ENCODE measurements at places on chromosomes 7 and 10.

DNA sequence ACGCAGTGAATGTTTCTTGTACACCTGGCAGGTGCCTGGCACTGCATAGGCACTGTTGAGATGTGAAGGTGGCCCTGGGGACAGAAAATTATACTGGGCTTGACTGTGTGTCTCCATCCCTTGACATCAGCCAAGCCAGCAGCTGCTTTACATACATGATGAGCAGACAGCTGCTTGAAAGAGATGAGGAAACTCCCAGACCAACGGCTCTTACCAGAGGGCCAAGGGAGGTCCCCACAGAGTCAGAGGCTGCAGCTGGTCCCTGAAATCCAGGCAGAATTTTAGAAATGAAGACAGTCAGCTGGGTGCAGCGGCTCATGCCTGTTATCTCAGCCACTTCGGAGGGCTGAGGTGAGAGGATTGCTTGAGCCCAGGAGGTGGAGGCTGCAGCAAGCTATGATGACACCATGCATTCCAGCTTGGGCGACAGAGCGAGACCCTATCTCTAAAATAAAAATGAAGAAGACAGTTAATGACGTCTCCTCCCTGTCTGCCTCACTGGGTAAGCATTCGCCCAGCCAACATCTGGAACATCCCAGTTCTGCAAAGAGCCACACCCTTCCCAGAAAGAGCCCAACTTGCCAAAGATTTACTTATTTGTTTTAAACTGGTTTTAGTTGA, 17.6 kb downstream of the LIMK1 start:
- DNase-seq, result no peak

- no peak for DNase-seq
These were observed 13.1 kb downstream of the SDHAF3 start for GRCh38 chr7:97130417-97131139.

DNA sequence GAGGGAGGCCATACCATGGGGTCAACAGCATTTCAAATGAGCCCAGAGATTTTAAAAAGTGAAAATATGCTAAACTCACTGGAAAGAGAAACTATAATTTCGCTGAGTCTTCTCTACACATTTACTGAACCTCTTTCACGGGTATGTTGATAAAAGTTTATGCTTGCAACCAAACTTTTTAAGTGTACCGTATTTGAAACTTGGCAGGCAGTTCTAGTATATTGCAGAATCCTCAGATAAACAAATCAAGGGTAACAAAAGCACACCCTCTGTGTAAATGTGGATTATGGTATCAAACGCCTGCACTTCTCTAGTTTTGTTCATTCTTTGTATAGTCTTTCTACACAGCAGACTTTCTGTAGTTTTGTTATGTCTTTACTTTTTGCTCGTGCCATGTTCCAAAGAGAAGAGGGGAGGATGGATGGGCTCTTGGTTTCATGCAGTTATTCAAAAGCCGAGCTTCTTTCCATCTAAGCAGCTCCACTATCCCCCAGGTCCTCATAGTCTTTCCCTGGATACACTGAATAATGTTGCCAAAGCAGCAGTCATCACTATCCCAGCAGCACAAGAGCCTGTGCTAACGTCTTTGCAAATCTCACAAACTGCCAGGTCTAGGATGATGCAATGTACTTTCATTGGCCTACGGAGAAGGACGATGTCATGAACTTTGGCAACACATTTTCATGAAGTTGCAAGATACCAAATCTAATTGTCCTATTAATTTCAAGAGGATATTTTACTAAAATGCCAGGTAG, 131.2 kb downstream of the MPP7 start:
- no peak for DNase-seq

DNA sequence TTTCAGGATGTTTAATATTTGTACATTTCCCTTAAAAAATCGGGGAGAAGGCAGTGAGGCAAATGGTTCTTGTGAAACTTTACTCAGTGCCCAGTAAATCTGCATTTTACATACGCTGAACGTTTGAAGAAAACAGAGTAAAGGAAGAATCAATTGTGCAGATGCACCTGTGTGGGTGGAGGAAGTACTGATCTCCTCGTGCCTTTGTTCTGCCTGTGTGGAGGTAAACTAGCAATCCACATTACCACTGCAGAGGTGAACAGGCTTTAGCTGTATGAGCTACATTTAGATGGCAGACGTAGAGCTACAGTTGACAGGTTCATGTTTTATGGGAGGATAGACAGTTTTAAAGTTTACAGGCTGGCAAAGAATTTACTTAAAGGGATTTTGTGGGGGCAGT, 62.7 kb upstream of the VIPR2 start:
- no peak for DNase-seq

DNA sequence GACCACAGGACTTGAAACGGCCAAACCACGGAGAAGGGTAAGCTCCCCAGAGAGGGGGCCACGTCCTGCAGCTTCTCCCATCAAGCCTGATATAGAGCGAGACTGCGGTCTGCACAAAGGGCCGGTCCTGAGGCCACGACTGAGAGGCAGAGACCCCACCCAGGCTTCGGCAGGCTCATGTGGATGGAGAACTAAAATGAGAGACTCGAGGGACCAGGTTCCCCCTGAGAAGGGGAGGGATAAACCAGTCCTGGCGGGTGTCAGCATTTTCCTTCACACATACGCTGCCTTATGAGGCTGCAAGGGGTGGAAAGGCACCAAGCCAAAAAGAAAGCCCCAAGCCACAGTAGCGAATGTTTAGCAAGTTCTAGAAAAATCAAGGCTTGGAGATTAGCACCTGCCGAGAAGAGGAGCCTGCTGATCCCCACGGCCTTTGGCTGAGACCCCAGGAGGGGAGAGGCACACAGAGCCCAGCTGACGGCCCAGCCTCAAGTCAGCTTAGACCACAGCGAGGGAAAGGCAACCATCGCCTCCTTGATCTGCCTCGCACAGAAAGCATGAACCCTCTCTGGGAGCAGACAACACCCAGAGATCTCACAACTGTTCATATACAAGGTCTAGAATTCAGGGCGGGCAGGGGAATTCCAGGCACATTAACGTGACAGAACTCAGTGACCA, 92.6 kb upstream of the RNF32 start:
- DNase-seq, result no peak

Measured in stimulated activated CD8-positive, alpha-beta memory T cell treated with anti-CD3 and anti-CD28 coated beads, Interleukin-4, amount 100 ng/mL, for 4 hours (primary cell).